ENCODE measurements at places on chromosomes 5 and 9.
A peak's percentile ranks its signal among the peaks of the same experiment; 100 is the strongest.

DNA sequence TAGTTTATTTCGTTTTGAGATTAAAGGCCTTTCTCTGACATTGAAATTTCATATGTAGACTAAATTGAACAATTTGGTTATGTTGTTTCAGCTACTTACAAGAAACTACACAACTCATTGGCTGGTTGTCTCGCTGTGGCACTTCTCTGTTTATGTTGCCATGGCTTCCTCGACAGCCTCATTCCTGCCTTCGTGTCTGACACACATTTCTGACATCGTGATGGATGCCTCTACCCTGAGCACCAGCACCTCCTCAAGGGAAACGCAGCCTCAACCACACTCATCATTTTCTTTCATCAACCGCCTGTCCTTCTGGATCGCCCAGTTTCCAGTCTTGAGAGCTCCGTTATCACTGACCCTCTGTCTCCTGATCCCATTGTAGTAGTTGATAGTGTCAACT lies 562.8 kb downstream of the PDE4D start:
- no peak for DNase-seq

DNA sequence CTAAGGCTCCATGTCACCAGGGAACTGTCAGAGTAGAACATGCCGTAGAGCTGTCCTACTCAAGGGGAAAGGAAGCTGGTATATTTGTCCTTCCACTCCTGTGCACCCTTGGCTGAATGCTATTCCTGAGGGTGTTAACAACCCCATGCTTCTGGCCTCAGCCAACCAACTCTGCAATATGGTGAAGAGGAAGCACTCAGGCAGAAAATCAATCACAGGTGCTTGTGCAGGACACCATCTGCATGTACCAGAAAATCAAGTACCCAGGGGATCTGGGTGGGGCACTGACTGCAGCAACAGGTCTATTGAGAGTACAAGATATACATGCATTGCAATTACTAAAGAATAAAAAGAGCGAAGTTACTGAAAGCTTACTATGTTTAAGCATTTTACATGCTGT lies 51.4 kb upstream of the NEK6 start:
- peak; percentile 12 for DNase-seq

DNA sequence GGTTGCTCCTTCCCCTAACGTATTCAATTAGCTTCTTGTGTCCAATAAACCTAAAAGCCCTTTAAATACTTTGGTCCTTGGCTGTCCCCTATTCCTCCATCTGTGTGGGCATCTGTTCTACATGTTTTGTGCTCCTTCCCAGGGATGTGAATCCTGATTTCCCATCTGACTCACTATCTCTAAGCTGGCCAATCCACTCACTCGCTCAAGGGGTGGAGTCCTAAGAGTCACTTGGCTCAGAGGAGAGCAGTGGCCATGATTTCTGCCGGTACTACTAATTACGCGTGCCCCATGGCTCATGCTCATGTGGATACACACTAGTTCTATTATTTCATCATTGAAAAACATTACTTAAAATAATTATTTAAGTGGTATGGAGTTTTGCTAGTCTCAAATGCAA lies 89.6 kb downstream of the TAF11L14 start:
- DNase-seq, result no peak

DNA sequence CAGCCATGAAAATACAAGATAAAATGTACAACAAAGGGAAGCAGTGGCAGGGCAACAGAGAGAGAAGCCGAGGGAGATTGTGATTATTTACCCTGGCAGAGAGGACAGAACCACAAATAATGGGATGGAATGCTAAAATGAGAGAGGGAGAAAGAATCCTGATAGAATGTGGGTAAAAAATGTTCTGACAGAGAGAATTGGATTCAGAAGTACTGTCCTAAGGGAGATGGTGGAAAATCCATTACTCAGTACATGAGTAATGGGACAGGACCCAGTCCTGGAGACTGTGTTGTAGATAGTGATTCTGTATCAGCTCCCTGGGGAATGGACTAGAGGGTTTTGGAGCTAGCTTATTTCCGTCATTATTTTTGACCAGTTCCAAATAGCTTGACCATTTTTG lies 831.5 kb downstream of the MAT2B start:
- no peak for DNase-seq

DNA sequence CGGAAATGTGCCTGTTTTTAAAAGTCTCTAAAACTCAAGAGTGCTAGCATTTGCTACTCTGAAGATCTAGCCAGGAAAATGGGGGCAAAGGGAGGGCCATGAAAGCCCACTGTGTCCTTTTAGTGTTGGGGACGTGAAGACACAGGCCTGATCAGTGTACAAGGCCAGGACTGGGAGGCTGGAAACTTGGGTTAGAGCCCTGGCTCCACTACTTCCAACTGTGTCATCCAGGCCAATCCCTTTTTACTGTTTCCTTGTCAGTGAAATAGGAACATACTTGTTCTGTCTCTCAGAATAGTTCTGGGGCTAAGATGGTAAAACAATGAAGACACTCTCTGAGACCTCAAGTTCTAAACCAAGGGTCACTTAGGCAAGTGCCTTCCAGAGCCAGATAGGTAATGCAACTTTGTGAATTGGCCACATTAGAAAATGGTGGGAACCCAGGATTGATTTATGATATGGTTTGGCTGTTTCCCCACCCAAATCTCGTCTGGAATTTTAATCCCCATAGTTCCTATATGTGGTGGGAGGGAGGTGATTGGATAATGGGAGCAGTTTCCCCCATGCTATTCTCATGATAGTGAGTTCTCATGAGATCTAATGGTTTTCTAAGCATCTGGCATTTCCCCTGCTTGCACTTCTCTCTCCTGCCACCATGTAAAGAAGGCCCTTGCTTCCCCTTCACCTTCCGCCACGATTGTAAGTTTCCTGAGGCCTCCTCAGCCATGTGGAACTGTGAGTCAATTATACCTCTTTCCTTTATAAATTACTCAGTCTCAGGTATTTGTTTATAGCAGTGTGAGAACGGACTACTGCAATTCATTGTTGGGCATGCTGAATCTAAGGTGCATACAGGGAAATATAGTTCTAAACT lies 30.4 kb upstream of the B4GALT1 start:
- no peak for DNase-seq
